Activated CD4-positive, alpha-beta T cell treated with anti-CD3 and anti-CD28 coated beads, Interleukin-2, amount 50 U/mL, for 4 hours (primary cell): ENCODE measurements at places on chromosomes 2 and 18.
A peak's percentile ranks its signal among the peaks of the same experiment; 100 is the strongest.

GRCh38 chr2:128385365-128385764 is 66.7 kb upstream of the HS6ST1 start:
- no peak for DNase-seq

DNA sequence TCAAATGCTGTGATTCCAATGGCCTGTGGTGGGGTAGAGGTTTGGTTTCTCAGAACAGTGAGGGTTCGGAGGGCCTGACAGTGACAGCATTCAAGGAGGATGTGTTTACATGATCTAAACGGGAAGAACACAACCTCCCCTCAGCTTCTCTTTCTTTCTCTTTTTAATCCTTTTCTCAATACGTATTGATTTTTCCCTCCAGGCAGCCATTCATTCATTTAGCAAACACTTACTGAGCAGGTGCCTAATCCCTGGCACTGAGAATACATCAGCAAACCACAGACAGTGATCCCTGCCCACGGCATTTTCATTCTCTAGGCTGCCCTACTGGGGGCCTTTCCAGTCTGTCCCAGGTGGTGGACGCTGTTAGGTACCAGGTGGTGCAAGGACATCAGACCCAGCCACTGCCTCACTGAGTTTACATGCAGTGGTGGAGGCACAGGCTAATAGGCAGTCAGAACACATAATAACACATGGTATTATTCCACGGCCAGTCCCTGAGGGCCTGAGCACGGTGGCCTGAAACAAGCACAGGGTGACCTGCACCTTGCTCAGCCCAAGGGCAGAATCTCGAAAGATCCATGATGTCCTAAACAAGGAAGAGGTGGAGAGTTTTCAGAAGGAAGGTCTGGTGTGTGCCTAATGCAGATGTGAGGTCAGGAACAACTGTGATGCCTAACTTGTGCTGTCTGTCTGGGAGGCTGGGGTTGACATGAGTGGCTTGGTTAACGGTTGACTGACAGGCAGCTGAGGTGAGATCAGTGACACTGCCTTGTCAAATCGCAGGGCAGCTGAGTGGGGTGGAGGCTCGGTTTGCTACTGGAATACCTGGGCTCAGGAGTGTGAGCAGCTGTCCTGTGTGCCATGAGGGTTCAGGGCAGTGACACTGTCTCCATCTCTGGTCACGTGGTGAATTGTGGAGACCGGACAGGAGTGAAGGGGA is 785.5 kb upstream of the HS6ST1 start:
- DNase-seq, result no peak

DNA sequence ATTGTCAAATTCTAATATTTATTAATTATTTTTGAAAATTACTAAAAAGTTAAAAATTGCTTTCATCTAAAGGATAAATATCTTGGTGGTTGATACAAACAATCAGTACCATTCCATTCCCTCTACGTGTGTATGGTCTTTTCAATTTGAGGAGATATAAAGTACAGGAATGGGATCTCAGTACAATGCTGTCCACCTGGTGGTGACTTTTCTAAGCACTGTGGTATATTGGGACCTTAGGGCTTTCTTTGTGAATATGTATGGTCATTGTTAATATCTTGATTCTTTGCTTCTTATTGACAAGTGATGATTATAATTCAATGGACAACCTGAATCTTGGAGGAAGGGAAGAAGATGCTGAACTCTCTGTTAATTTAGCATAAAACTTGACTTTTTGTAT is 83.1 kb downstream of the NBEAL1 start:
- DNase-seq, result no peak

- no peak for DNase-seq
Measured at GRCh38 chr2:222523783-222524544, 99.6 kb downstream of the SGPP2 start.

- no peak for DNase-seq
Measured at GRCh38 chr2:98348066-98348561, 1.9 kb downstream of the CNGA3 start.

DNA sequence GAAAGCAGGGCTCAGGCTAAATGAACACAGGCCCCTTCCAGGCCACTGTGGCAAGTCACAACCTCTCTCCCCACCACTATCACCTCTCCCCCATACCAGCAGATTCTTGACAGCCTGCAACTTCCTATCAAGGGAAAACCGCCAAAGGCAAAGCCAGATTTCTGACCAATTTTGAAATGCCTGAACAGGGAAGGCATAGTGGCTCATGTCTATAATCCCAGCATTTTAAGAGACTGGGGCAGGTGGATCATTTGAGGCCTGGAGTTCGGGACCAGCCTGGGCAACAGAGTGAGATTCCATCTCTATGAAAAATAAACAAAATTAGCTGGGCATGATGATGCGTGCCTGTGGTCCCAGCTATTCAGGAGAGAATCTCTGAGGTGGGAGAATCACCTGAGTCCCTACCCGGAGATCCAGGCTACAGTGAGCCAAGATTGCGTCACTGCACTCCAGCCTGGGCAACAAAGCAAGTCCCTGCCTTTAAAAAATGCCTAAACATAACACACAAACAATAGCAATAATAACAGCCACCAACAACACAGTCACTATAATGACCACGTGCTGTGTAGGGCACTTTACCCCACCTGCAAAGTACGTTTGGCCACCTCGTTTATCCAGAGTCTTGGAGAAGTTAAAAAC is 75.5 kb upstream of the GLI2 start:
- DNase-seq, result no peak

GRCh38 chr18:48137374-48138081 is 207.1 kb upstream of the SMAD2 start:
- DNase-seq, result no peak

DNA sequence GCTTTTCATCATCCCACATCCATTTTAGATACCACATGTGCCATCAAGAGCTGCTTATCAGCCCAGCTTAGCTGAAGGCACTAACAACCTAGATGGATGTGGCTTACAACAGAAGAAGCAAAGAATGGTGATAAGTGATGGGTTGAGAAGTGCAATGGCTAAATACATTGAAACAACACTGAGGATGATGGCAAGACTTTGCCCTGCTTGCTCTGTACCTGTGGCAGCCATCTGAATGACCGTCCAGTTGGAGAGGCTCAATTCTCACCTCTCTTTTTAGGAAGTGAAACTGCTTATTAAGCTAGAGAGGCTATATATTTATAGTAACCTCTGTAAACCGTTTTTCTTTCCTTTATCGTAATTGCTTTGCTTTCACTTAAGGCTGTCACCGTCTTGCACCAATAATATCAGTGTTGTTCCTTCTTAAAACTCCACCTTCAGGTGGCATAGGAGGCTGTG is 5.7 kb downstream of the GPATCH11 start:
- DNase-seq, result no peak

DNA sequence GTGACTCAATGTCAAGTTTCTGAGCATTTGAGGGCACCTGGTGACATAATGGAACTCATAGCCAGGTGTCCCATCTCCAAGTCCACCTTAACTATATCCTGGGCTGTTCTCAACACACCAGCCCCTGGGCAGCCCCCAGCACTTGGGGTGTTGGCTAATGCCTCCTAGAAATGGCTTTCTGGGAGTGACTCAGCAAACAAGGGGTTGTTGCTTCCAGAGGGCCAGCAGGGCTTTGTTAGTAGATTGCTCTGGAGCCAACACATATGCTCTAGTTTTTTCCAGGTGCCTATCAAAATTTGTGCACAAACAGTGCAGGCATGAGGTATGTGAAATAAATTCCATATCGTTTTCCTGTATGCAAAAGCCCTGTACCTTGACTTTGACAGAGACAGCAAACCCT is 448.4 kb downstream of the SLC4A3 start:
- no peak for DNase-seq

- no peak for DNase-seq
Measured at GRCh38 chr2:237752761-237753165, 45.8 kb upstream of the RBM44 start.

- no peak for DNase-seq
Measured at GRCh38 chr2:146532509-146533147, 1312.2 kb upstream of the ACVR2A start.

DNA sequence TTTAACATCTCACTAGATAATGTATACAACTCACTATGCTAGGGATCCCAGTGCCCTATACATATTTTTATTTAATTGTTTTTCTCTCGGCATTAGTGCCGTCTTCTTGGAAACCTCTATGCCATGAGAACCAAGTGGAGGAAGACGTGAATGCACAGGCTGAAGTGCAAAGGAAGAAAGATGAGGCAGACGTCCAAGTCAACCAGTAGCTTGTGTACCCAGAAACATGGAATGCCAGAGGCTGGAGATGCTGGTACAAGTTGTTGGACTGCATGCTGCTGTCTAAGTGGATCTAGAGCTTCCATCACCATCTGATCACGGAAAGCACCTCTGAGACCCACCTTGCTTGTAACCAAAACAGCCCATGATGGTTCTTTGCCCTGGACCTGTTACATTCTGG is 12.5 kb upstream of the GEMIN6 start:
- DNase-seq, result no peak

GRCh38 chr2:170305711-170306110 is 127.8 kb downstream of the MYO3B start:
- no peak for DNase-seq

GRCh38 chr2:60476206-60476954 is 77.1 kb downstream of the BCL11A start:
- DNase-seq, result no peak

DNA sequence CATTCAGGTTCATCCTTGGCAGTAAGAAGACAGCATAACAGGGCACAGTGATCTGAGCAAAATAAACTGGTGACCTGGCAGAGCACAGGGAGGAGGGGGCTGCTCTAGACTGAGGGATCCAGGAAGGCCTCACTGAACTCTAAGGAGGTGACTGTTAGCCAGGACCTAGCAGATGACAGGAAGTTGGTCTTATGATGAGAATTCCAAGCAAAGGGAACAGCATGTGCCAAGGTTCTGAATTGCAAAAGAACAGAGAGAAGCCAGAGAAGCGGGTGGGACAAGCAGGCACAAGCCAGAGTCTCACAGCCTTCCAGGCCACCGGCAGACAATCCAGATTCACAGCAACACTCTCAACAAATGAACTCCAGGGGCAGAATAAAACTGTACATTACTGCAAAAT is 152.7 kb upstream of the PTPRM start:
- no peak for DNase-seq

- DNase-seq, result no peak
Measured at GRCh38 chr2:46258937-46259776, 38.0 kb upstream of the EPAS1 start.

- no peak for DNase-seq
Measured at GRCh38 chr18:7173216-7173615, 55.6 kb upstream of the LAMA1 start.

GRCh38 chr2:46978723-46979122 is 63.1 kb upstream of the MCFD2 start:
- DNase-seq, result no peak

DNA sequence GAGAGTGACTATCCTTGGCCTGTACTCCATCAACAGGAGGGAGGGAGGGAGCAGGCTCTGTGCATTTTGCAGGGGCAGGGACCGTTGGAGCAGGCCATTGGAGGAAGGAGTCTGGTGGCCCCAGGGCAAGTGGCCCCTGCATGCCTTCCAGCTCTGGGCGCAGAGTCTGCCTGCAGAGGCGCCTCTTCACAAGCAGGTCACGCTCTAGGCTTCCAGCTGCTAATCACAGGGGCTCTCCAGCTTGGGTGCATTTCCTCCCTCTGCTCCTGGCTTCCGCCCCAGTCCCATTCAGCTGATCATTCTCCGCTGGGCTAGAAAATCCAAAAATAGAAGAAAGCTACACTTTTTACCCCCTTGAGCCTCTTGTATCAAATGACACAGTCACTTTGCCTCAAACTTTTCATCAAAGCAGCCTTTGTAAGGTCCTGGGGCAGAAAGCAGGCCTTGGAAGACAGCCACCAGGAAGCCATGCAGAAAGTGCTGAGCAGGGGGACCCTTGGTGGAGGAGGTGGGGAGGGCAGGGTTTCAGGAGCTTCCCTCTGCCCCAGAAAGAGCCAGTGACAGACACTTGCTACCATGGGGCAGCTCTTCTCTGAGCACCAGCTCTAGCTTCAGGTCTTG is 11.3 kb downstream of the TMEM247 start:
- DNase-seq, result no peak

DNA sequence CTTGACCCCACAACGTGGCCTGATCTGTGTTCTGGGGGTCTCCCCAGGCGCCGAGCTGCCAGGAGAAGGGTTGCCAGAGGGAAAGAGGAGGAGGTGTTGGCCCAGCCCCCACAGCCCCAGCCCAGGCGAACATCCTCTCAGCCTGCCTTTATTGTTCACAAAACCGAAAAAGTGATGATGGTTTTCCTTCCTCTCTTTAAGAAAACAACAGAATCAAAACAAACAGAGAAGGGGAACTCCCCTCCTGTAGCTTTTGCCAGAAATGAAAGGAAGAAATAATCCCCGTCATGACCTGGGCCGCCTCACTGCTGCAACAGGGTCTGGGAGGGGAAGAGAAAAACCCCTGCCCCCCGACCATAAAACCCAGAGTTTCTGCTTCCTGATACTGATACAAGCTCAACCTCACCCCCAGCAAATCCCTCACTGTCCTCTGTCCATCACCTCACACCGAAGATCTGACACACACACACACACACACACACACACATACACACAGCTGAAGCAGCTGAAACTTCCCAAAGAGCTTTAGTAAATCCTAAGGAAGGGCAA is 52.0 kb downstream of the ZFP36L2 start:
- DNase-seq, result peak; percentile 63

DNA sequence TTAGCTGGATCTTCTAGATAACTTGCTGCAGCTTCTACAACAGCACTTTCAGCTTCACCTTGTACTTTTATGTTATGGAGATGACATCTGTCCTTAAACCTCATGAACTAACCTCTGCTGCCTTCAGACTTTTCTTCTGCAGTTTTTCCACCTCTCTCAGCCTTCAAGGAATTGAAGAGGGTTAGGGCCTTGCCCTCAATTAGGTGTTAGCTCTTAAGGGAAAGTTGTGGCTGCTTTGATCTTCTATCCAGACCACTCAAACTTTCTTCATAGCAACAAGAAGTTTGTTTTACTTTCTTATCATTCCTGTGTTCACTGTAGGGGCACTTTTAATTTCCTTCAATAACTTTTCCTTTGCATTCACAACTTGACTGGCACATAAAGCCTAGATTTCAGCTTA is 52.3 kb downstream of the ARHGAP15 start:
- DNase-seq, result no peak

- DNase-seq, result no peak
Measured at GRCh38 chr2:8720741-8721140, 38.9 kb downstream of the ID2 start.
